ENCODE measurements at places on chromosomes 12 and 14.

- no peak for DNase-seq
Measured at GRCh38 chr12:48903363-48903981, 21.8 kb downstream of the FKBP11 start.

- DNase-seq: peak; percentile 88
Measured at GRCh38 chr12:98402091-98402490, 113.3 kb upstream of the TMPO start.

- no peak for DNase-seq
Measured at GRCh38 chr14:88323086-88323522, at the start of gene KCNK10. KCNK10 (minus strand) TSS chr14:88323269; CDS start chr14:88322798, 471 bp downstream.

- DNase-seq: no peak
Measured at GRCh38 chr12:3251691-3252090, 174.5 kb downstream of the TSPAN9 start.

DNA sequence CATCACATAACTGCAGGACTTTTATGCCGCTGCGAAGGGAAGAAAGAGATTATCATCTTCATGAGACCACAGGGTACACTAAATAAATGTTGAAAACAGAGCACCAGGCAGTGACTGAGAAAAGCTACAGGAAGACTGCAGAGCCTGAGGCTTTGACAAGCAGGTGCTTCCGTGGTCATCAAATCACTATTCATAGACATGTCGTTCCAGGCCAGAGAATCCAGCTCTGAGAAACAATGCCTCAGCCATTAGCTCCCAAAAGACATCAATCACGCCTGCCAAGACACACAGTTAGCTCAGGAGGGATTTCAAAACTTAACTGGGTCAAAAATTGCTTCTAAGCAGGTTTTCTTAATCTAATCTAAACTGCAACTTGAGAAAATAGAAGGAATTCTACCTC lies 47.2 kb upstream of the GARIN6 start:
- DNase-seq: no peak

DNA sequence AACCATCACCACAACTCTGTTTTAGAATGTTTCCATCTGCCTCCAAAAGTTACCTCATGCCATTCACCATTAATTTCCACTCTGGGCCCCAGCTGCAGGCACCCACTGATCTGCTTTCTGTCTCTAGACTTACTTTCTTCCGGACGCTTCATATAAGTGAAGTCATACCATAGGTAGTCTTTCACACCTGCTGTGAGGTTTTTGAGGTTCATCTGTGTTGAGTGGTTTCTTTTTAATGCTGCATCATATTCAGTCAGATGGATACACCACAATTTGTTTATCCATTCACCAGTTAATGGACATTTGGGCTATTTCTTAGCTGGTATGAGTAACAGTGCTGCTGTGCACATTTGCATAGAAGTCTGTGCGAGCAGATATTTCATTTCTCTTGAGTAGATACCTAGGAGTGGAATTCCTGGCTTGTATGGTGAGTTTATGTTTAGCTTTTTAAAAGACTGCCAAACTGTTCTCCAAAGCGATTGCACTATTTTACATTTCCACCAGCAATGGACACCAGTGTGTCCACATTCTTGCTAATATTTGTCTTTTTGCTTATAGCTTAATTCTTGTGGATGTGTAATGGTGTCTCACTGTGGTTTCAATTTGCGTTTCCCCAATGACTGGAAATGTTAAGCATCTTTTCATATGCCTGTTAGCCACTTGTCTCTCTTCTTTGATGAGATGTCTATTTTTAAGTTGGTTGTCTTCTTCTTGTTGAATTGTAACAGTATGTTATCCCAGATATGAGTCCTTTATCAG lies 48.3 kb downstream of the ZFYVE21 start:
- DNase-seq: no peak

DNA sequence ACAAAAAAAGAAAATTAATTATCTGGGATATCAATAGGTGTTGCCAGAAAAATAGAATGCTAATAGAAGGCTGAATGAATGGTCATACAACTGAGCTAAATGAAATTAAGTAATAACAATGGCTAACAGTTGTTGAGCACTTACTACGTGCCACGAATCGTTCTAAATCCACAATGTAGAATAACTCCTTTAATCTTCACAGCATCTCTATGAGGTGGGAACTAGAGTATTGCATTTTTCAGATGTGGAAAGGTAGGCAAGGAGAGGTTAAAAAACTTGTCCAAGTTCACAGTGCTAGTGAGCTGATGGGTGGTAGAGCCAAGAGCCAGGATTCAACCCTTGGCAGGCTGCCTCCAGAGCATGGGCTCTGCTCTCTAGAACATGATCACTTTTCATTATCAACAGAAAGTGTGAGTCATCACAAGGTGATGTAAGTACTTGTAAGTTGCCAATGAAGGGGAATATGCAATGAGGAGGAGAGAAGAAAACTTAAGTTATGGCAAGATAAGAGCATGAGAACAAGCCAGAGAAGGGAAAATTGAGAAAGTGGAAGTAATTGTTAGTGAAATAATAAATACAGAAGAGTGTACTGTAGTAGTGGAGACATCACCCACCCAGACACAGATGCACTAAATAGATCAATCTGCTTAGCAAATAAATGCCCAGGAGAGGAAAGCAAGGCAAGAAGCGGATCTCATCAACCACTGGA lies 122.1 kb downstream of the PRKD1 start:
- DNase-seq: peak; percentile 48

GRCh38 chr14:103401223-103402214 lies 16.3 kb downstream of the MARK3 start:
- DNase-seq: no peak
